ENCODE measurements at places on chromosomes 5 and 9.

GRCh38 chr5:6296524-6296923, 81.8 kb downstream of the MED10 start:
- DNase-seq: no peak

DNA sequence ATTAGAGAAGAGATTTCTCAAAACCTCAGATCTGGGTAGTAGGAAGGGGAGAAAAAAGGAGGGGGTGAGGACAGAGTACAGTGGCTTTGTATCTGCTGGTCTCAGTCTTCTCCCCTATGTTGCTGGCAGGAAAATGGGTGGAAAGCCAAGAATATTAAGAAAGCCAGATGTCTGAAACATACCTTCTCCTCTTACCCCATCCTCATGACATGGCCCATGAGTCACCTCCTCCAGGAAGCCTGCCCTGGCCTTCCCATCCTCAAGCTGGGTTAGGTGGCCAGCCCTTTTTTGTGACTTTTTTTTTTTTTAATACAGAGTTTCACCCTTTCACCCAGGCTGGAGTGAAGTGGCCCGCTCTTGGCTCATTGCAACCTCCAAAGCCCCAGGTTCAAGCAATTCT, 61.8 kb downstream of the ABCA1 start:
- DNase-seq: peak; percentile 80

DNA sequence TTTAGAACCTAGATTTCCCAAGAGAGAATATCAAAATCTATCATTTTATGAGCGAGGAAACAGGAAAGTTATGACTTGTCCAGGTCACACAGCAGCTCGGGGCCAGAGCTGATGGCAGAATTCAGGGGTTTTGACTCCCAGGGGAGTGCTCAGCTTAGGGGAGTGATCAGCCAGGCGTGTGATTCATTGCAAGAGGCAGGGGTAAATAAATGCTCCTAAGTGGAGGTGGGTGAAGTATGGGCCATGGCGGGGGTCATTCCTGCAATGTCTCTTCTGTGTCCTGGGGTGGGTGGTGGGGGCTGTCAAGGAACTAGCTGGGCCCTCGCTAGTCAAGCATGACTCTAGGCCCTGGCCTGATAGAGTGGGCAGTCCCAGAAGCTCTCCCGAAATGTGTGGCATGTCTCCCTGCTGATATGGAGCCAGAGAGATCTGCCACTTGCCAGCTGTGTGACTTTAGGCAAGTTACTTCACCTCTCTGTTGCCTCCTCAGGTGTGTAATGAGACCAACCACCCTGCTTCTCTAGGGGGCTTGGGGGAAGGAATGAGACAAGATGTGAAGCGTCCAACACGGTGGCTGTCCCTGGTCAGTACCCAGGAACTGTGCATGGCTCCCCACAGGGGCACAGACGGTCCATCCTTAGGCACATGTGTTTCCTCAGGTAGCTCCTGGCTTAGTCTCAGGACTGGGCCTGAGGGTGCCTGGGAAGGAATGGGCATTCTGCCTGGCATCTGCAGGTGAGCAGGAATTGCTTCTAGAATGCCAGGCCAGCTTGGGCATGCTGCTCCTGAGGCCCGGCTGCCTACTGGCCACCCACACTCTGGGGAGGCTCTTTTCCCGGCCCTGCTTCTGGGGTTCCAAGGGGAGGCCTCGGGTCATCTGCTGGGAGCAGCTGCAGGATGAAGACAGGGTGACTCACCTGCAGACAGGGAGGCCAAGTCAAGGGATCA, 36.5 kb upstream of the SH3PXD2B start:
- no peak for DNase-seq

DNA sequence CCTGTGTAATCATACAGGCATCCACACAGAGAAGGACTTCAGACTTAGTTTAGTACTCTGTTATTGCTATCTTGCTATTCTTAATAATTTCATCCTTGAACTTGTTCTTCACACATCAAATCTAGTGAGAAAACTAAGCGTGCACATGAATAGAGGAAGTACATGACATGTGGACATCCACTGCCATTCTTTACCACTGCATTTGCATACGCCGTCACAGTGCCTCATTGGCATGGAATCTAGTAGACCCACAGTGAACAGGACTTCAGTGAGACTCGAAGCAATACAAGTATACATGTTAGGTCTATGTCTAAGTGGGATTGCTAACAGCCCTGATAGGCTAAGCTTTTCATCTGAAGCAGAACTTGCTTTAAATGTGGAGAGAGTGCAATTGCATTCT, 592.1 kb downstream of the TLE4 start:
- no peak for DNase-seq

- DNase-seq: no peak
These were observed 459 bp upstream of the ERAP2 start for GRCh38 chr5:96875791-96876291.

DNA sequence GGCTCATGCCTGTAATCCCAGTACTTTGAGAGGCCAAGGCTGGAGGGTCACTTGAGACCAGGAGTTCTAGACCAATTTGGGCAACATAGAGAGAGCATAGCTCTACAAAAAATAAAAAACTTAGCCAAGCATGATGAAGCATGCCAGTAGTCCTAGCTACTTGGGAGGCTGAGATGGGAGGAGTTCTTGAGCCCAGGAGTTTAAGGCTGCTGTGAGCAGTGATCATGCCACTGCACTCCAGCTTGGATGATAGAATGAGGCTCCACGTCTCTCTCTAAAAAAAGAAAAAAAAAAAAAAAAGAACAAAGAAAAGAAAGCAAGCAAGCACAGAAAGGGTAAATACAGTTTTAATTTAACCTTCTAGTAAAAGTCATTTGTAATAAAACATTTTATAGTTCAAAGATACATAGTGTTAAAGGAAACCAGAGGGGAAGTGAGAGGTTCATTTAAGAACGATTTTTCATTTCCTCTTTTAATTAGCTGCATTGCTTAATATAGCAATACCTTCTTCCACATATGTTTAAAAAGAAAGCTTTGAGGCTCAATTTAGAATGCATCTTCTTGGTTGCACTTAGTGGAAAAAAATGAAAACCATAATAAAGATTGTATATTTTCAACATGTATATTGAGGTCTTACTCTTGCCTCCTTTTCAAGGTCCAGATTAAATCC, 14.9 kb downstream of the GAPT start:
- no peak for DNase-seq

DNA sequence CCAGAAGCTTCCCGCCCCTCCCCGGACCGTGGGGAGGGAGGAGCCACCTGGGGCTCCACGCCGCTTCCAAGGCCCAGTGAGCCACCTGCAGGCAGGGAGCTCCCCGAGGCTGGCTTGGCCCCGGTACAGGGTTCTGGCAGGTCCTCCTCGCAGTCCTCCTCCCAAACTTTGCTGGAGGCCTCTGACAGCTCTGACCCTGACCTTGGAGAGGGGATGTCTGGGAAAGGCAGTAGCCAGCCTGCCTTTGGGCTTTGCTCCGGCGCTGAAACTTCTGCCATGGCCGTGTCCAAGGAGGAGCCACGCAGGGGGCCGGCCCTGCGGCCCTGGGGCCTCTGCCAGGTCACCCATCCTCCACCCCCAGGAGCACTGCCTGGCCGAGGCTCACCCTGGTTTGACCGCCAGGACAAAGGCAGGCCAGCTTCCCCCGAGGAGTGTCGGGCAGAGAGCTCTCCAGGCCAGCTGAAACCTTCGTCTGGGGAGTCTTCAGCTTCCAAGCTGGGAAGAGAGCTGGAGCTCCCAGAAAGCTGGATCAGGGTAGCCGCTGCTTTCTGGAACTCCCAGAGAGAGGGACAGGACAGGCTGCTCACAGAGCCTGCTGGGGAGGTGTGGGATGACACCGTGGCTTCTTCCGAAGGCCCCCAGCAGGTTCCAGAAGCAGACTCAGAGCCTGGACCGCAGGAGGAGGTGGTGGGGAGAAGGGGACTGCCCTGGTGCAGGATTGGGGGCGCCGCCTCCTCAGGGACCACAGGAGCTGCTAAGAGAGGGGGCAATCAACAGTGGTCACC, 9.0 kb upstream of the QSOX2 start:
- DNase-seq: no peak

DNA sequence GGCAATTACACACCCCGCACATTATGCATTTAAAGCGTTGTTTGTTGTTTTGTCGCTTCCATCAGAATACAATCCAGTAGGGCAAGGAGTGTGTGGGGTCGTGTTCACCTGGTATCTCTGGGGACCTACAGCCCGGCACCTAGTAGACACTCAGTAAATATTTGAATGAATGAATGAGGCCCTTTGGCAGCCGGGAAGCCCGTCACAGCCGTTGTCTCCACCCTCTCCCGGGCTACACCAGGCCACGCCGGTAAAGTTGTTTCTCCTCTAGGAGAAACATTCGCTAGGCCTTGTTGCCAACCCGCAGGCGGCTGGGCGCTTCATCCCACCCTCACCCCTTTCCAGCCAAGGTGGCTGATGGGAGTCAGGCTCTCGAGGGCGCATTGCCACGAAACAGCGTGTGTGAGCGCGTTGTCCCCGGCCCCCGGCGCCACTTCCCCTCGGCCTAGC, 876 bp upstream of the JAK2 start:
- DNase-seq: no peak

- DNase-seq: no peak
These were observed 253.9 kb downstream of the CEMIP2 start for GRCh38 chr9:71514344-71514975.

DNA sequence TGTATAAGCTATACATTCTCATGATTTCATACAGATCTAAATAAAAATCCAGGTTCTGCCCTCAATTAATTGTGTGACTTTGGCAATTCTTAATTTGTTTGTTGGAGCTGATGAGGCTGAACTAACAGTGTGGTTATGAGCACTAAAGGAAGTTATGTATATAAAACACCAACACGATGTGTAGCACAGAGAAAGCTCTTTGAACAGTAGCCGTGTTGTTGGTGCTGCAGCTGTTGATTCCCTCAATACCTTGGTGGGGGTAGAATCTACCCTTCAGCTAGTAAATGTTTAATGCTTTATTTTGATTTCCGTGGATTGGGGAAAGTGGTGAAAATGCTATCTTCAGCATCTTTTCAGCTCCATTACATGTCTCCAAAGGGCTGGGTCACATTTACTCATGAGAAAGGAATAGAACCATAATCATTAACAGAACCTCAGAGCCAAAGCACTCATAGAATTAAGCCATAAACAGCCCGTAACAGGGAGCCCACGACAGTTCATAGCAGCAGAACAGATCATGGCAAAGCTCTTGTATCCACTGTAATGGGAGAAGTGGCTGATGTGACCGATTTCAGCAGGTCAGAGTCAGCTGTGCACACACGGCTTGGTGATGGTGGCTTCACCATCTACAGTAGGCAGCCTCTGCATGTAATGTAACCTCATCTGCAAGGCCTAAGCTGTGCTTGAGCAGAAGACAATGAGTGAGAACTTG, 332.7 kb downstream of the DIRAS2 start:
- no peak for DNase-seq

- DNase-seq: no peak
These were observed 2185.8 kb upstream of the ACO1 start for GRCh38 chr9:30198463-30199309.

DNA sequence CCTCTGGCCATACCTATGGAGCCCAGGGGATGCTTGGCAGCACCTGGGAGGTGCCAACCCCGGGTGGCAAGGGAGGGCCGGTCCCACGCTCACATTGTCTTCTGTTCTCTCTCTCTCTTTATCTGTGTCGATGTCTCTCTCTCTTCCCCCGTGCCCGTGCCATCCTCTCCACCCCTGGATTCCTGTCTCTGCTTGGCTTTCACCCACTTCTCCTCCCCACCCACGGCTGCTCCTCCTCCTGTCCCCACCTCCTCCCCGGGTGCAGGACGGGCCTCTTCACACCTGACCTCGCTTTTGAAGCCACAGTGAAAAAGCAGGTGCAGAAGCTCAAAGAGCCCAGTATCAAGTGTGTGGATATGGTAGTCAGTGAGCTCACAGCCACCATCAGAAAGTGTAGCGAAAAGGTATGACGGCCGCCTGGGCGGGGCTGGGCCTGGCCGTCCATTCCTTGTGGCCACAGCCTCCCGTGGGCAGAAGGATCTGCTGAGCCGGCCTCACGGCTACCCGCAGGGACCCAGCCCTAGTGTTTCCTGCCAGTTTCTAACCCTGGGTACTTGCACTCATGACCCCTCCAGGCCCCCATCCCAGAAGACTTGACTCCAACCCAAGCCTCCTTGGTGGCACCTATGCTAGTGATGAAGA, 22.7 kb downstream of the DNM1 start:
- DNase-seq: no peak

DNA sequence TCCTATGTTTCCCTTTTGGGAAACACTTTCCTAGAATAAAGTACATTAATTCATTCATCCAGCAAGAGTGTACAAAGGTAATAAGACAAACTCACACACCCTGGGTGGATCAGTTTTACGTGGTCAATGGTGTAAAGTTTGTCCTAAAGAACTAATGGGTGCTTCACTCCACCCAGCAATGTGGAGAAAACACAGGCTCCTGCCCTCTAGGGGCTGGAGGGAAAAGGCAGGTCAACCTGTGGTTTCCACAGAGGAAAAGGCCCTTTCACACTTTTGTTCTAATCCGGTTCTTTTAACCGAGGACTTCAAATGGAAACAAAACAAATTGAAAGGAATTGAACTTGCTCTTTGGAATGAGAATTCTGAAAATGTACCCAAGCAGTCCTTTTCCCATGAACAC, 80.9 kb upstream of the SPOCK1 start:
- no peak for DNase-seq

- no peak for DNase-seq
These were observed 1150.8 kb upstream of the CDH6 start for GRCh38 chr5:30042677-30043076.

DNA sequence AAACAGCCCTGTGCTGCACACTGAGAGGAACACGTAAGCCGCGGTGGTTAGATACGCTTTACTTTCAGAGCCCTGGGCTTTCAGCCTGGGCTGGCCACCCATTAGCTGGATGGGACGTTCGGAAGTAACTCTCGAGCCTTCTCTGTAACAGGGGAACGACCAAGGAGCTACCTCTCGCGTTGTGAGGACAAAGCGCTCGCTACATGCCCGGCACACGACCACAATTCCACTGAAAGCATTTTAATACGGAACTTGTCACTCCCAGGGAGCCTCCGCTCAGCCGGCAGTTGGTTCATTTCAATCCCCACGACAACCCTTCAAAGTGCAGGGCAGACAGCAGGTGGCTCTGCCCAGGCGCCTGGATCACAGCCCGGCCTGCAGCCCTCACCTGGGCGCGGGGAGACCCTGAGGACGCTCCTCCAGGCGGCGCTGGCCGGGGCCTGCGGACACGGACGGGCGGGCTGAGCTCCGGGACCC, 368 bp downstream of the SURF1 start:
- DNase-seq: no peak

DNA sequence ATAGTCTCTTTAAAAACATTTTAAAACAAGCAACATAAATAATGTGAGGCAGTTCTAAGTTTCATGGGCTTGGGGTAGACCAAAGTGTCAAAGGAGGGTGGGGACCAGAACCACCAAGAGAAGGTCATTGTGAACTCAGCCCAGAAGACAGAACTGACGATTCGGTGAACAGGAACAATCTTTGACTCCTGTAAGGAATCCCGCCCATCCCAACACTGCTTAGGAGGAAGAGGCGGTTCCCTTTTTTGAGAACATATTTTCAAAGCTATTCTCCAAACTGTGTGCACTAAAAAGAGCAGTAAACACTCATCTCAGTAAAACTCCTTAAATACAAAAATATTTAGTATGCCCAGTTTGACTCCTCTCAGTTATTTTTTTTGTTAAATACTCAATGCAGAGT, 176.5 kb upstream of the TLE4 start:
- peak; percentile 10 for DNase-seq
